ENCODE measurements at places on chromosomes 11 and 22.
A peak's percentile ranks its signal among the peaks of the same experiment; 100 is the strongest.

- DNase-seq, result no peak
Measured at GRCh38 chr11:13923182-13923581, 39.3 kb upstream of the SPON1 start.

DNA sequence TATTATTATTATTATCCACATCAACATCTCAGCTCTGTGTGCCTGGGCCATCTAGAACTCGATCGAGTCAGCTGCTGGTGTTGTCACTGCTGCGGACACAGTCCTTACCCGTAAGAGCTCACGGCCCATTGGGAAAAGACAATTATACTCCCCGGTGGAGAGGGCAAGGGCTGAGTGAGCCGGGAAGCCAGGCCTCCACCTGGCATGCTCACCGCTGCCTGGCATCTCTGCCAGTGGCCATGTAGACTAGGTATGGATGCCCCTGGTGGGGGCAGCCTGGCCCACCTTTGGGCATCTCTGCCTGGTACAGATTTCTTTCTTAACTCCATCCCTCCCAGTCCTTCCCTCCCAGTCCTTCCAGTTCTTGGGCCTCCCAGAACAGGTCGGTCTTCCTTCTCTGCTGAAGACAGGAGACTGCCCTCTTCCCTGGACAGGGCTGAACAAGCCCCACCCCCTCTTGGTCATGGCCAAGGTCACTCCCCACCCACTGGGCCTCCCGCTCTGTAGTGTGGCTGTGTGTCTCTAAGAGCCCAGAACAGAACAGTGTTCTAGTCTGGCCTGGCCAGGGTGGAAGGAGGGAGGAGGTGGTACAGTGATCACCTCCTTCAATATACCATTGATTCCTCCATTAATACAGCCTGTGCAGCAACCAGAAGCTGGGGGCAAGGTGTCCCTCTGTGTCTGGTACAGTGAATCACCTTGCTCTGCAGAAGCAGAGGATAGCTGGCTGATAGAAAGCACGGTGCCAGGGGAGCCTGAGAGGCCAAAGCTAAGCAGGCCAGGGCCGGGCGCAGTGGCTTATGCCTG, 57.7 kb downstream of the FLRT1 start:
- no peak for DNase-seq

- DNase-seq, result no peak
Measured at GRCh38 chr22:40399621-40400020, 29.2 kb downstream of the SGSM3 start.

- DNase-seq, result no peak
Measured at GRCh38 chr11:86918973-86919372, 36.2 kb downstream of the FZD4 start.

- DNase-seq, result no peak
Measured at GRCh38 chr11:93579187-93579751, 36.1 kb upstream of the SMCO4 start.

DNA sequence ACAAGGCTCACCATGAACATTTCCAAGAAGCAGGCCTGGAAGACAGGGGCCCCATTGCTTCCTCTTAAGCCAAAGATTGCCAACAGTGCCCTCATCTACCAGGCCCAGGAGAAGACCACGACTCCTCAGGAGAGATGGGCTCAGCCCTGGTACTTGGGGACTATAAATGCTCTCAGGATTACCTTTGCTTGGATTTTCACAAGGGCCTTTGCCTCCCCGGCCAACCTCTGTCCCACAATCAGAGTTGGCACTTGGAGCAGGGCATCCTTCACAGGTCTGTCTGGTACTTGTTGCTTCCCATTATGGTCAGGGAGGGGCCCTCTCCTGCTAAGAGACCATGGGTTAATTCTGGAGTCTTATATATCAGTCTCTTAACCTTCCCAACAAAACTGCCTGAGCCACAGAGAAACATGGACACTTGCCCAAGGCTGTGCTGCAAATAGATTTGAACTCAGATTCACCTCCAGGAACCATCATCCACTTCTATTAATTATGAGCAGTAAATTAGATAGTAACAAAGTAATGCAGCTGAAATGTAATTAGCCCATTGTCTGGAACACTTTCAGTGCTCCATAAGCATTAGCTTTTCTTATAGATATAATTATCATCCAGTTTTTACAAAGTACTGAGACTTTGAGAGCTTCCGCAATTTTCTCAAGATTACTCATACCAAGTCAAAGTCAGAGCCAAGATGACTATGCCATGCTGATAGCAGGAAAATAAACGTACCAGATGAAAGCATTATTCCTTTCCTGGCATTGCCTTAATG, 33.5 kb downstream of the POU2AF3 start:
- no peak for DNase-seq

DNA sequence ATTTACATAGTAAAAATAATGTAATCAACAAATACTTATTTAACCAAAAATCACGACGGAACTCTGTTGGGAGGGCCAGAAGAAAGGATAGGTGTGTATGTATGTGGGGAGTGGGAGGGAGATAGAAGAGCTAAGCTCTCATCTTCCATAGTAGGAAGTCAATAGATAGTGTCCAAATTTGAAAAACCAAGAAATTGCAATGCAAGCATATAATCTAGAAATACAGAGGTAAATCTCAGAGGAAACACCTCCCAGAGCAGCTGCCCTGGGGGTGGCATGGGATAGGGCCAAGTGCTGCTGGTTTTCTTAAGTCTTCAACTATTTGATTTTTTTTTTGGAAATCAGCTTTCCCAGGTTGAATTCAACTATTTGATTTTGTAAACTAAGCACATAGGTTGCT, 16.9 kb downstream of the C11orf86 start:
- no peak for DNase-seq

DNA sequence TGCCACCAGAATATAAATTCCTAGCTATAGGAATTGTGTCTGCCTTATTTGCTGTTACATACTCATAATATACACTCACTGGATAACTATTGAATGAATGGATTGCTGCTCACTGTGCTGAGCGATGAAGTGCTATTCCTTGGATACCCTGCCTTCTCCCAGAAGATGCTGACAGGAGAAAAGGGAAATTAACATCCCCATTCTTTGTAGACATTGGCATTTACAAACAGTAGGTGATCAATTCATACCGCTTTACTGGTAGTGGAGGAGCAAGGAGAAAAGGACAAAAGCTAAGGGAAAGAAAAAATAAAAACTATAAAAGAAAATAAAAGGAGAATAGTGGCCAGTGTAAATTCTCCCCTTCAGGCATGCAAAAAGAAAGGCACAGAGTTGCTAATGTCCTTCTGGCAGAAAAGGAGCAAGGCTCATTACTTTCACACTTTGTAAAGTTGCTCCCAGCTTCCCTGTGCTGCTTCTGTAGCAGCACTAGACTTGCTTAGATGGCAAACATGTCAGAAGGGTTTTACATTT, 183.0 kb downstream of the LUZP2 start:
- DNase-seq, result no peak

- no peak for DNase-seq
Measured at GRCh38 chr11:116173506-116173905, 599.3 kb downstream of the BUD13 start.

- no peak for DNase-seq
Measured at GRCh38 chr11:63906087-63906486, 10.9 kb downstream of the RCOR2 start.

DNA sequence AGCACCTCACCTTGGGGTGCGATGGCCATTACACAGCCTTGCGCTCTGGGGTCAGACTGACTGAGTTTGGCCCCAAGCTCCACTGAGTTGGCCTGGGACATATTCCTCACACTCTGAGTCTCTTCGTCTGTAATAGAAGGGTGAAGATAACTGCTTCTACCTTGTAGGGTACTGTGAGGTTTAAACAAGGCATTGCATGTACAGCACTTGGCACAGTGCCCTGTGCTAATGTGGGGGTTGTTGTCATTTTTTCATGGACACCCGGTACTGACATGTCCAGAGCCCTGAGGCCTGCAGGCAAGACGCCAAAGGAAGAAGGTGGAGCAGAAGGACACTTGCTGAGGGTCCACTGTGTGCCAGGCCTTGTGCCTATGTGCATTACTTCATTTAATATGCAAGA, 50.7 kb downstream of the OTOG start:
- no peak for DNase-seq

GRCh38 chr22:44213489-44214043, 32.8 kb downstream of the PARVG start:
- DNase-seq, result no peak

GRCh38 chr11:116691771-116692177, 81.0 kb downstream of the BUD13 start:
- DNase-seq, result peak; percentile 37

GRCh38 chr11:103294516-103294915, 185.3 kb downstream of the DYNC2H1 start:
- no peak for DNase-seq

GRCh38 chr11:23205156-23205871, 345.0 kb upstream of the CCDC179 start:
- DNase-seq, result no peak

- no peak for DNase-seq
Measured at GRCh38 chr11:119706887-119707286, 22.1 kb downstream of the NECTIN1 start.

DNA sequence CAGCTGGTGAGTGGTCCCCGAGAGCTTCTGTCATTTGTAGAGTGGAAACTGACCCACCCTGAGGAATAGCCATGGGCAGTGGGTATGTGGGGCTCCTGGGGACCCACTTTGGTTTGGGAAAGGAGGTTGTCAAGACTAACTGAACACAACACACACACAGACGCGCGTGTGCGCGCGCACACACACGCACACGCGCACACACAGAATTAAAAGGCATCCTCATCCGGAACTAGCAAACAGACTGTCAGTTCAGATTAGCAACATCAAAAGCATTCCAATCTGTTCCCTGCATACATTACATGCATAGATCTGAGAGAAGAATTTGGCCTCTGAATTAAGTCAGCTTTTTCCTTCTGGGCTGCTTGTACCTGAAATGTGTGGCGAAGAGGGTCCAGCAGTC, 284.7 kb downstream of the ST3GAL4 start:
- DNase-seq, result no peak

GRCh38 chr11:96412761-96413381, 23.1 kb downstream of the JRKL start:
- DNase-seq, result no peak

DNA sequence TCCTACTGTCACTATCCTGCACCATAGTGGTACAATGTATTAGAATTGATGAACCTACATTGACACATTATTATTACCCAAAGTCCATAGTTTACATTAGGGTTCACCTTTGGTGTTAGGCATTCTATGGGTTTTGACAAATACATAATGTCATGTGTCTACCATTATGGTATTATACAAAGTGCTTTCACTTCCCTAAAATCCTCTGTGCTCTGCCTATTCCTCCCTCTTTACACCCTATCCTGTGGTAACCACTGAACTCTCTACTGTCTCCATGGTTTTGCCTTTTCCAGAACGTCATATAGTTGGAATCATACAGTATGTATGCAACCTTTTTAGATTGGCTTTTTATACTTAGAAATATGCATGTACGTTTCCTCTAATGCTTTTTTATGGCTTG, 51.5 kb downstream of the CCDC15 start:
- DNase-seq, result no peak
